Peyer's patch (tissue), 4 donors: ENCODE measurements at places on chromosomes 3 and 15. TPM values are rescaled to one million over a fixed set of nuclear protein-coding genes. Genes with fewer than 3 reads are reported as not detected.

Gene TMEM42
- 12.6 TPM for total RNA-seq

Gene EHHADH
- total RNA-seq: 15.7 TPM

Gene MKRN2
- 25.1 TPM for total RNA-seq

Gene IFT57
- total RNA-seq: 52.0 TPM

Gene ZPLD1
- not detected for total RNA-seq

Gene PDCD7
- total RNA-seq: 6.5 TPM

Gene FEZF2
- total RNA-seq: not detected

Gene CSPG5
- total RNA-seq: 1.3 TPM

Gene NR2E3
- 1.4 TPM for total RNA-seq

Gene CELSR3
- total RNA-seq: 3.1 TPM

Gene AP3B2
- total RNA-seq: 10.4 TPM

Gene C15orf62
- not detected for total RNA-seq

Gene MFAP1
- 11.0 TPM for total RNA-seq

Gene GASK1A
- total RNA-seq: 9.1 TPM

Gene FAM98B
- total RNA-seq: 9.4 TPM

Gene SPTBN5
- not detected for total RNA-seq

Gene SV2B
- 2.5 TPM for total RNA-seq

Gene CCDC14
- 87.9 TPM for total RNA-seq
